ENCODE measurements at places on chromosomes 6 and 20. TPM values are rescaled to one million over a fixed set of nuclear protein-coding genes. Genes with fewer than 3 reads are reported as not detected.

The EPHA7 gene
- not detected for total RNA-seq

The ERVFRD-1 gene
- not detected for total RNA-seq

The SMIM26 gene
- 72.9 TPM for total RNA-seq

The LST1 gene
- total RNA-seq = not detected

The SAPCD1 gene
- total RNA-seq = 3.2 TPM

The BEND3 gene
- total RNA-seq = 8.2 TPM

The CDSN gene
- 0.29 TPM for total RNA-seq

The SLC17A2 gene
- not detected for total RNA-seq

The PLA2G7 gene
- total RNA-seq = 5.7 TPM

The VIP gene
- total RNA-seq = not detected

The EDN3 gene
- not detected for total RNA-seq

The CNR1 gene
- total RNA-seq = not detected

The SPATA25 gene
- total RNA-seq = 1.2 TPM

The MEI4 gene
- total RNA-seq = not detected

The SSTR4 gene
- total RNA-seq = not detected

The MICAL1 gene
- total RNA-seq = 44.0 TPM

The PRDM13 gene
- total RNA-seq = not detected

The PRSS35 gene
- total RNA-seq = not detected

The CST2 gene
- total RNA-seq = not detected

The MATN4 gene
- total RNA-seq = not detected

The COL11A2 gene
- 0.64 TPM for total RNA-seq

The HLA-DQA2 gene
- not detected for total RNA-seq

The SNTA1 gene
- total RNA-seq = 11.7 TPM

The SCRT2 gene
- not detected for total RNA-seq

The HLA-DRA gene
- 0.67 TPM for total RNA-seq

The LPA gene
- not detected for total RNA-seq

The NRN1 gene
- total RNA-seq = 3.4 TPM

The FOXC1 gene
- 15.8 TPM for total RNA-seq

The BTN1A1 gene
- total RNA-seq = not detected

The SPTLC3 gene
- 7.1 TPM for total RNA-seq

The C20orf202 gene
- not detected for total RNA-seq

All from mammary epithelial cell (primary cell).